ENCODE measurements at places on chromosomes 1 and 21.

DNA sequence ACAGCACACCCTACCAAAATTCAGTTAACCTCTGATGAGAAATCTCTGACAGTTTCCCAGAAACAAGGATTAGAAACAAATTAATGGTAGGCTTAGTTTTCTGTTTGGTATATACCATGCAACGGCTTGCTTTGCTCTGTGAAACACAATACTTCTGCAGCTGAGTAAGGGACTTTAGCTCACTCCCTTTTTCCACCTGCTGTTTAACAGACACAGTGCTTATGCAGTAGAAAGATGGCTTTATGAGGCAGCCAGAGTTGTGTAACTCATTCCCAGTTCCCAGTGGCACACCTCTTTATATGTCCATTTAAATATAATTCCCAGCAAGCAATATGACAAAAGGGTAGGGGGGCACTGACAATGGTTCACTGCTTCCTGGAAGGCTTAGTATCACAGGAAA lies 124.0 kb downstream of the PIGK start:
- DNase-seq: no peak

DNA sequence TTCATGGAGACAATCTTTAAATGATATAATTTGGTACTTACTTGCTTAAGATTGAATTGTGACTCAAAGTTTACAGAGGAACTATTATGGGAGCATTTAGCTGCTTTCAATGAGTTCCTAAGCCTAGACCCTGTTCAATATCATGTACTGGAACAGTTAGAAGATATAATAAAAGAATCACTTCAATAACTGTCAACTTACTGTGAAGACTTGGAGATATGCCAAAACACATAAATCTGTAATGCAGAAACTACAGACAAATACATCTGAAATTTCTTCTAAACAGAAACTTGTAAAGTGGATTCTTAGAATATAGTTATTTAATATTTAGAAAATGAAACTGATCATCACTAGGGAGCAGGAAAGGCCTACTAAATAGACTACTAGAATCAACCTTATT lies 259.3 kb downstream of the HLX start:
- no peak for DNase-seq

DNA sequence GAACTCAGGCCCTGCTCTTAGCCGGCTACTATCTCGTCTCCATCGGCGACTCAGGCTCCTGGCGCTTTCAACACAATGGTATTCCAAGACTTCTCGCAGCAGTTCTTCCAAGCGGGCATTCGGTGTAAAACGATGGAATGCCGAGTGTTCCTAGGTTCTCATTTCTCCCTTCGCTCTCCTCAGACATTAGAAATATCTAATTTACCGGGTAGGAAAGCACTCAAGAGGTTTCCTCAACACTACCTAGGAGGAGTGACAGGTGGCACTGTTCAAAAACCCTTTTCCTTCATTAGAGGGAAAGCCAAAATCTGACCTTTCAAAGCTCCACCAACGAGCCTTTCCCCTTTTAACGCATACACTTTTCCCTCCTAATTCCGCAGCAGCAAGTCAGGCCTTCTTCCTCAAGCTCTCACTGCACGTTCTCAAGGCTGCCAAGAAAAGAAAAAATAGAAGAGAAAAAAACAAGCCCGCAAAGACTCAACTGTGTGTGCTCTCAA lies 601 bp downstream of the UBE2G2 start:
- no peak for DNase-seq

DNA sequence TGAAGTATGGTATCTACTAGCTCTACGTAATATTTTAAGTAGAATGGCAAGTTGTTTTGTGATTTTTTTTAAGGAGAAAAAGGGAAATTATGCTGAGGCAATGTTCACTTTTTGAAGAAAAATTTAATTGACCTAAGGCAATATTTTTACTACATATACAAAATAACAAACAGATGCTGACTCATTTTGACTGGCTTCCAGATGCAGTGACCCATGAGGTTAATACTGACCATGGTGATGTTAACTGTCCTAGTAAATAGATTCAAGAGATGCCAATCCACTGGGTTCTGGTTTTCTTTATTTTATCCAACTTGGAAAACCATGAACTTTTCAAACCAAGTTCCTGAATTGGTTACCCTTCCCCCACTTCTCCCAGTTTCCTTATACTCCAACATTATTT lies 154.9 kb downstream of the CRB1 start:
- DNase-seq: no peak

DNA sequence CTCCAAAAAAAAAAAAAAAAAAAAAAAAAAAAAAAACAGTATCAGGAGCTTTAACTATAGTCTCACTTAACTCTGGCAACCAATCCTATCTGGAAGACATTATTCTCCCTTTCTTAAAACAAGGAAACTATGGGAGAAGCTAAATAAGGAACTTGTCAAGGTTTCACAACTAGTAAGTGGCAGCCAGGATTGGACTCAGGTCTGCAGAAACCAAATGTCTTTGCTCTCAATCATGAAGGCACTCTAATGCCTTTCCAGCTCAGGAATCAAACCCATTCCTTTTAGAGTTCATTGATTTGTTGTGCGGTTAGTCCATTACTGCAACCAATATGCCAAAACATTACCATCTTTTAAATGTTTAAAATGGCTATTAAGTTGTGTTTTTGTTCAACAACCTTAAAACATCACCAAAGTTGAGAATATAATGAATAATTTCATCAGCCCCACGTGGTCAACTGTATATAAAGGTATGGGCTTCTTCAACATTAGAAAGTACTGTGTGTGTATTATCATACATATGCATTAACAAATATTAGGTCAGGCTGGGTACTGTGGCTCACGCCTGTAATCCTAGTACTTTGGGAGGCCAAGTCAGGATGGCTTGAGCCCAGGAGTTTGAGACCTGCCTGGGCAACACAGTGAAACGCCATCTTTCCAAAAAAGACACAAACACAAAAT lies 1.5 kb downstream of the EPRS1 start:
- DNase-seq: no peak

DNA sequence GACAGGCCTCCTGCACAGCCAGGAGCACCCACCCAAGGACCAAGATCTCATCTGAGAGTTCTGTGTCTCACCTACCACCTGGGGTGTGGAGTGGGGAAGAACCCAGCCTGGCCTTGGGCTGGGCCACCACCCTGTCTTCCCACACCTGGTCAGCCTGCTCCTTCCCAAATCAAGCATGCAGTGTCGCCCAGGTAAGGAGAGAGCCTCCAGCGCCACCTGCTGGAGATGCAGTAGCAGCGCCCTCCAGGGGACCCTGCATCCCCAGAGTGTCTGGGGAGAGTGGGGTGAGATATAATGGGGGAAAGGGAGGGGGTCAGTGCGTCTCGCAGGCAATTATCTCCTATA lies 32.3 kb downstream of the KIAA2013 start:
- no peak for DNase-seq

DNA sequence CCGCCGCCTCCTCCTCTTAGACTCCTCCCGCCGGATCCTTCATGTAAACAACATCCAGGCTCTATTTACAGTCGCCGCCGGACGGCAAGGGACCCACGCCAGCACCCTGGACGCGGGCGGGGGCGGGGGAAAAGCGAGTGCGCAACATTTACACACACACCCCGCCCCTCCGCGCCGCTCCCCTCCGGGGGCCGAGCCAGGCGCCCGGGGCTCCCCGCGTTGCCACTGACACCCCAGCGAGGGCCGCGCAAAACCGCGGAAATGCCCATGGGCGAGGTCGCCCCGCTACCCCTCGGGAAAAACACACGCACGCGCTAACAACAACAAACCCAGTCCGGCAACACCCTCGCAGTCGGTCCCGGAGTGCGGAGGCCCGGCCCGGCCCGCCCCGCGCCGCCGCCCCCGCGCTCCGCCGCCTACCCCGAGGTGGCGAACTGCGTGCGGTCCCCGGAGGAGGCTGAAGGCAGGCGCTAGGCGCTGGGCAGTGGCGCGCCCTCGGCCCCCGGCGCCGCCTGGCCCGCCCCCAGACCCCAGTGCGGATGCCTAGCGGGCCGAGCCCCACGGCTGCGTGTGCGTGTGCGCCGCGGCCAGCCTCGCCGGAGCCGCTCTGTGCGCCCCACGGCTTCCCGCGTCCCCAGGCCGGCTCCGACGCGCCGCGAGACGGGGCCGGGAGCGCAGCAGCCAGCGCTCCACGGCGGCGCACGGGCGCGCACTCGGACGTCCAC lies 81.1 kb upstream of the AK4 start:
- DNase-seq: peak; percentile 98

All from tibial artery (tissue), 4 donors.